Activated T-cell treated with anti-CD3 and anti-CD28 coated beads, Interleukin-2, amount 50 U/mL, for 24 hours (primary cell): ENCODE measurements at places on chromosomes 1 and 21.

GRCh38 chr1:7006996-7007871, 222.0 kb downstream of the CAMTA1 start:
- no peak for DNase-seq

DNA sequence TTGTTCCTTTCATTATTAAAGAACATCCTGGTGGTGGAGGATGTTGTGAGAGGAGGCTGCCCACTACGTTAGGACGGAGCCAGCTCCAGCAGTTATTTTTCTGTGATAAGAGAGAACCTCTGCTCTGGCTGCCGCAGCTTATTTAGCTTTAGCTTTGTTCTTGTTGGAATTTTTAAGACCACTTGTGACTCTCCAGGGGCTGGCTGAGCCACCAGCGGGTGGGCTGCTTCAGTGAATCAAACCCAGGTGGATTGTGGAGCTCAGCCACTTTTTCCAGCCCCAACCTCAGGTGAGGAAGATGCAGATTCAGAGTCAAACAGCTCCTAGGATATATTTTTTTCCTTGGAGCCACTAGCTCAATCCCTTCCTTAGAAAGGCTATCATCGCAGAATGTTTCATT, 83.1 kb upstream of the CTTNBP2NL start:
- DNase-seq = no peak

GRCh38 chr1:226223157-226223785, at the start of gene MIXL1:
Gene MIXL1, plus strand, starts transcription at chr1:226223664. Its CDS starts 18 bp downstream, at chr1:226223682.
- no peak for DNase-seq

GRCh38 chr1:160018900-160019299, 12.9 kb downstream of the PIGM start:
- DNase-seq = no peak

DNA sequence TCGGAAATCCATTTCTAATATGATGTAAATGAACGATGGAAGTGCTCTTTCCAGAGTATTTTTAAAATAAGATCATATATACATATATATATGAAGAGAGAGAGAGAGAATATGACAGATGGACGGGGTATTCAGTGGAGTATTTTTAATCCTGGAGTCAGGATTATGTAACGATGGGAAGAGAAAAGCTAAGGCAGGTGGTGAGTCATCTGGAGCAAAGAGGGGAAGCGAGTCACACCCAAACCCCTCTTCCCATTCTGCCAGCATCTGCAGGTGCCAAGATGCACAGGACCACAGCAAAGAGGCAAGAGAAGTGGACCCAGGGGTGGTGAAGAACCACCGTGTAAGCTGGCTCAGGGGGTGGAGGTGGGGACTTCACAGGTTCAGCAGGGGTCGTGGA, 102.7 kb upstream of the GRIK3 start:
- no peak for DNase-seq

GRCh38 chr21:36149788-36150711, 6.6 kb upstream of the DOP1B start:
- DNase-seq = no peak

DNA sequence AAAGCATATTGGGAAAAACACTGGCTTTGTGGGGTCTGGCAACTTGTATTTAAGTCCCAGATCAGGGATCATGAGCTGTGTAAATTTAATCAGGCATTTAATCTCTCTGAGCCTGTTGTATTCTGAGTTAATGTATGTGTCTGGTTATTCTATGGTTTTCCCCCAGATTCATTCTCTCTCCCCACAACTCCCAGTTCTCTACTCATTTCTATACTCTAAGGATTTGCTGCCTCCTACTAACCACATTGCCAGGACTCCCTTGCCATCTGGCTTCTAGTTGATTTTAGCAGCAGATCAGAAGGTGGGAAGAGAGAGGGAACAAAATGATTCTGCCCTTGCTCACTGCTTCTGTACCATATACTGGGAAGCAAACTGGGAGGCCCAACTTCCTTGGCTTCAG, 31.4 kb upstream of the S1PR1 start:
- DNase-seq = no peak

GRCh38 chr1:51644533-51645197, 27.8 kb downstream of the OSBPL9 start:
- DNase-seq = no peak

DNA sequence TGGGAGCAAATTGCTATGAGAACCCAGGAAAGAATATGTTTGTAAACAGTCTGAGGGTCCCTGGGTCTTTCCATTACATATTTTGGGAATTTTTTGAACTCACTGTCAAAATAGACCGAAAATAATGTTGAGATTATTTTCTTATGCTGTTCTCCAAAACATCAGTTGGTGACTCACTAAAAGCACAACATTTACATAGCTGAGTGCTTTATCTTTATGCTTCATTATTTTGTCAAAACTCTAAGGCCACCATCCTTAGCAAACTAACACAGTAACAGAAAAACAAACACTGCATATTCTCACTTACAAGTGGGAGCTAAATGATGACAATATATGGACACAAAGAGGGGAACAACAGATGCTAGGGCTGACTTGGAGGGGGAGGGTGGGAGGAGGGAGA, 459.3 kb downstream of the ADGRL2 start:
- no peak for DNase-seq

DNA sequence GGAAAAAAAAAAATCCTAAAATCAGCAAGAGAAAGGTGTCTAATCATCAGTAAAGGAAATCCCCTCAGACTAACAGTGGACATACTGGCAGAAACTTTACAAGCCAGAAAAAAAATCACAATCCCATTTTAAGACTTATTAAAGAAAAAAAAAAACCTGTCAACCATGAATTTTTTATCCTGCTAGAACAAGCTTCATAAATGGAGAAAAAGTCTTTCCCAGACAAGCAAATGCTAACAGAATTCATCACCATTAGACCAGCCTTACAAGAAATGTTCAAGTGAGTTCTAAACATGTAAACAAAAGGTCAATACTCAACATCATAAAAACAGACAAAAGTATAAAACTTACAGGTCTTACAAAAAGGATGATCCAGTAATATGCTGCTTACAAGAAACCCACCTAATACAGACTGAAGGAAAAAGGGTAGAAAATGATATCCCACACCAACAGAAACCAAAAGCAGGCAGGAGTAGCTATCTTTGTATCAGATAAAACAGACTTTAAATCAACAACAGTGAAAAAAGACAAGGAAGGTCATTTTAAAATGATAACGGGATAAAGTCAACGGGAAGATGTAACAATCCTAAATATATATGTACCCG, 129.6 kb downstream of the EVI5 start:
- DNase-seq = no peak

GRCh38 chr21:36470294-36470693, 9.6 kb downstream of the CLDN14 start:
- no peak for DNase-seq

DNA sequence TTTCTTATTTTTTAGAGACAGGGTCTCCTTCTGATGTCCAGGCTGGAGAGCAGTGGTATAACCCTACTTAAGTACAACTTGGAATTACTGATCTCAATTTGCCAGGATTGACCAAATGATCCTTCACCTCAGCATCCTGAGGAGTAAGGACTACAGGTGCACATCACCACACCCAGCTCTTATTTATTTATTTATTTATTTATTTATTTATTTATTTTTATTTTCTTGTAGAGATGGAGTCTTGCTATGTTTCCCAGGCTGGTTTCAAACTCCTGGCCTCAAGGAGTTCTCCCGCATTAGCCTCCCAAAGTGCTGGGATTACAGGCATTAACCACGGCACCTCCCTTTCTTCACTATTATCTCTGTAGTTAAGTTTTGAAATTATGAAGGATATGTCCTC, 117.5 kb upstream of the NEGR1 start:
- no peak for DNase-seq

GRCh38 chr1:113538225-113538624, 147.9 kb downstream of the MAGI3 start:
- no peak for DNase-seq
